Nucleus accumbens (tissue), 56 donors: ENCODE measurements at places on chromosomes 7 and 10.

GRCh38 chr7:90896458-90896857, 300.3 kb downstream of the CDK14 start:
- DNase-seq = no peak

DNA sequence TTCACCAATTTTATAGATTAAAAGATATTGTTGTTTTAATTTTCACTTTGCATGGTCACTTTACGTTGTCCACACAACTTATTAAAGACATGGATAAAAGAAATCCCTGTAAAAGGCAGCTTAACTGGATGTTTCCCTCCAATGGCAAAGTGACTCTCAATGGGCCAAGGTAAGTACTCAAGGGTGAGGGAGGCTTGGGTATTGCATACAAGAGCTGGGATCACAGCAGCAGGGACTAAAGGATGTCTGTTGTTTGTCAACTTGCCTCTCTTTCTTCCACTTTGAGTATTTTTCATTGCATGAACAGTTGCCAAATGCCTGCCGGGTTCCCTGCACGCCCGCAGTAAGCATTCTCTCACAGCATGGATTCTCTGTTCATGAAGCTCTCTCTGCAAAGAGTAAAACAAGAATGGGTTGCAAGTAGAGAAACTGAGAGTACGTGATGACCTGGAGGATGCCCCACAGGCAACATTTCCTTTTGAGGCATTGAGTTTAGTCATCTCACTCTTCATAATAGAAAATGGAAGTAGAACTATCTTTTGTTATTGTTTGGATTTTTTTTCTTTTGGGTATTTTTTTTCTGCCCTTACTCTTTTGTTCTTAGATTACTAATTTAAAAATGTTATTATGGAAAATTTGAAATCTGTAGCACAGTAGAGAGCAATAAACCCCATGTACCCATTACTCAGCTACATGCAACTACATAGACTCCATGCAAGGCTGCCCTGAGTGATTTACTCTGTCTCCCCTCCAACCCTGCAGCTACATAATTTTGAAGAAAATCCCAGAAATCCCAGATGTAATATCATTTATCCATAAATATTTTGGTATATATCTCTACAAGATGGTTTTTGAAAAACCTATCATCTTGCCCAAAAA, 26.3 kb downstream of the GPR141 start:
- no peak for DNase-seq

- DNase-seq = no peak
These were observed 42.3 kb downstream of the MINPP1 start for GRCh38 chr10:87546971-87547413.

DNA sequence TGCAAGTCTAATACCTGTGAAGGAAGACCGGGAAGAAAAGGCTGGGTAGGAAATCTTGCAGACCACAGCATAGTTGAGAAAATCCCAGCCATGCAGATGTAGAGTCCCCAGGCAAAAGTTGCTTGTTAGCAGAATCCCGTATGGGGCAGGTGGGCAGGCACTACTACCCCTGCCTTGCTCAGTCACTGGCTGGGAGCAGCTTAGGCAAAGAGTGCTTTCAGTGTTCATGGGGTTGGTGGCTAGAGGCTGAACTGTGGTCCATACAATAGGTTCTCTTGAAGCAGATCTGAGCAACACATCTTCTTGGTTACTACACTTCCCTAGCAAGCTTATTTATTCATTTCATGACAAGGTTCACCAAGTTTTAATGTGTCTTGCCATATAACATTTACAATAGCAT, 92.6 kb downstream of the AHCYL2 start:
- no peak for DNase-seq

- DNase-seq = no peak
These were observed 147.7 kb upstream of the NPVF start for GRCh38 chr7:25375805-25376600.

- DNase-seq = no peak
These were observed 22.6 kb downstream of the RNF216 start for GRCh38 chr7:5758753-5759335.

DNA sequence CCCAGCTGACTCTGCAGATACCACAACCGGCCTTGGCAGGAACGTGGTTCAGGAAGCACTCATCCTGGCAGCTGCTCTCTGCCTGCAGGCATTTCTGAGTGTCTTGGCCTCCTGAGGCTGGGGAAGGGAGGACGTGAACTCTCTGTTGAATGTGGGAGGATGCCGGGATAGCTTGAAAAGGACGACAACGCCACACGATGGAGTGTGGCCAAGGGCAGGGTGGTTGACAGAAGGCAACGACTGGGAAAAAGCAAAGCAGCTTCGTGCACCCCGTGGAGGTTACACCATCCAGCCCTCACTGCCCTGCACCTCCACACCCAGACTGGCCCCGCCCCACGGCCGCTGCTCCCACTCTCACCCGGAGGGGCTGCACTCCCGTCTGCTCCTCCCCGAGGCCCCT, 466.1 kb upstream of the FOXK1 start:
- no peak for DNase-seq

- DNase-seq = no peak
These were observed 501.1 kb downstream of the TNS3 start for GRCh38 chr7:47080816-47081215.

DNA sequence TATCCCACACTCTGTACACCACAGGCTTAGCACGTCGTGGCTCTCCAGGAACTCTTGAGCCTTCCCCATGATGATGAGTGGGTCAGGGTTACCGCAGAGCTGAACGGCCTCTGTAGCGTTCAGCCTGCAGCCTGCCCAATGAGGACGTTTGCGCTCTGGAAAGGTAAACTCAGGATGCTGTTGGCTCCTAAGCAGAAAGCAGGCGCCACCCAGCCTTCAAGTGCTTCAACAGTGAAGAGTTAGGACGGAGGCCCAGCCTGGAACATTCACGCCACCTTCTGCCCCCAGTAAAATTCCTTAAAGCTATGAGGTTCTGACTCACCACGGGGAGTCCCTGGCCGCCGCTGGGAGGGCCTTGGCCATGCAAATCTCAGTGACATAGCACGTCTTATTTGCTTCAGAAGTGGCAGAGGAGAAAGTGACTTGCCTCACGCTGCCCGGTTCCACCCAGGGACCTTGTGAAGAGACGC, 161.5 kb upstream of the SH2B2 start:
- no peak for DNase-seq

DNA sequence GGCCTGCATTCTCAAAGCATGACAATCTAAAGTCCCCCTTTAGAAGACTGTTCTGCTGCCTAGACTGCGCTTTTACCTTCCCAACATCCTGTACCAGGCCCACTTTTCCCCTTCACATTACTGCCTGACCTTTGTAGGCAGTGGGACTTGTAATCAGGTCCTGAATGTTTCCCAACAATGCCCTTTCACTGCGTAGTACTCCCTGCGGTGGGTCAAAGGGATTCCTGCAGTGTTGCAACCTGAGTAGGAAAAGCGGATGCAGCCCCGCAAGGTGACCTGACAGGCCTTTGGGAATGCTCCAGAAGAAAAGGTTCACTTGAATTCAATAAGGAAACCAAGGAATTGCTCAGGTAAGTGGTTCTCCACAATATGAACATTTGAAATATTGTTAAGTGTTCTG, 4.9 kb upstream of the TCAF1 start:
- DNase-seq = no peak

DNA sequence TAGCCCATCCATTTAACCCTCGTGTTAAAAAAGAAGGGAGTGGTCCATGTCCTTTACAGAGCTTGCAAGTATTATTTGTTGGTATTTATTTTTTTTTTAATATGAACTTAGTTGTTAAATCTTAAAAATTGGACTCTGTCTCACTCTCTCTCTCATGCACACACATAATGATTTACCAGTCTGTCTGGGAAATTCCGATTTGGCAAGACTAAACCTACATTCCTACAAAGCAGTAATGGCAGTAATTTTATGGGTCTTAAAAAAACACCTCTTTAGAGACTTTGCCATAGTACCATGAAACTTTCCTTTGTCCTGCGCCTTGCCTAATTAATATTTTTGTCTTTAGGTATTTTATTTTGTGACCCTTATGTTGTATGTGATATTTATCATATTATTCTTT, 239.5 kb upstream of the PPP1R3A start:
- DNase-seq = no peak

DNA sequence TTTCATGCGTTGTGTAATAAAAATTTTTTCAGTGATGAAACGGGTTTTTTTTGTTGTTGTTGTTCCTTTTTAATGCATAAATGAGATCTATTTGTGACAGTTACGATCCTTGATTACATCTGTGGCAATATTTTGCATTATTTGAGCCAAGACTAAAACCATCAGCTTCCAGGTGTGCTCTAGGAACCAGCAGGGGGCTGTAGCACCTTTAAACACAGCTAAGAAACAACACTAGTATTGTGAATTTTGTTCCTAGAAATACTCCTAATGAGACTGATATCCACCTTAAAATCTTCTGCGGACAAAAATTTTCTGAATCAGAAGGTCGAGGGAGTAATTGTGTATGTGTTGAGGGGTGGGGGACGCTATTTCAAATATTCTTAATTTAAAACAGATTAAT, 52.6 kb downstream of the FGFBP3 start:
- no peak for DNase-seq

- DNase-seq = no peak
These were observed 63.4 kb upstream of the PLA2G12B start for GRCh38 chr10:73017955-73018480.

- no peak for DNase-seq
These were observed 77.4 kb downstream of the PCLO start for GRCh38 chr7:83085299-83085698.

- DNase-seq = no peak
These were observed 5.9 kb downstream of the BORCS7 start for GRCh38 chr10:102859911-102860310.

DNA sequence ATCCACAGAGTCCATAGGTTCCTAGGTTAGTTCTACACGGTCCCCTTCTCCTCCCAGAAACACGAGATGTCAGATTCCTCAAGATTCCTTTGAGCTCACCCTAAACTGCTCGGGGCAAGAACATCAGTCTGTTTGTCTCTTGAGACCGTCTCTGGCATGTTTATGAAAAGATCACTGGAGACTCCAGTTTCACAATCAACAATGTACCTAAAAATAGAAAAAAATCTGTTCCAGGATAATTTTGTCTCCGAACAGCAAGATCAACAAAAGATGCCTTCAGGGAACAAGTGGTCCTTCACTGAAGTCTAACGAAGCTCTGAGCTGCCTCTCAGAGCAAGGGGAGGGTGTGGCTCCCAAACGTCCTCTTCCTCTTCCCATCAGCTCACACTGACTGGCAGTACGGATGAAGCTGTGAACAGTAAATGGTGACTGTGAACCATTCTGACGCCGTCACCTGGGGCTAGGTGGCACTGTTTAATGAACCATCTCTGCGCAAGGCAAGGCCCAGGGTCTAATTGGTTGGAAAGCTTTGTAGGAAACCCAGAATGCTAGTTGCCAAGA, 156.2 kb upstream of the LYZL1 start:
- DNase-seq = no peak

DNA sequence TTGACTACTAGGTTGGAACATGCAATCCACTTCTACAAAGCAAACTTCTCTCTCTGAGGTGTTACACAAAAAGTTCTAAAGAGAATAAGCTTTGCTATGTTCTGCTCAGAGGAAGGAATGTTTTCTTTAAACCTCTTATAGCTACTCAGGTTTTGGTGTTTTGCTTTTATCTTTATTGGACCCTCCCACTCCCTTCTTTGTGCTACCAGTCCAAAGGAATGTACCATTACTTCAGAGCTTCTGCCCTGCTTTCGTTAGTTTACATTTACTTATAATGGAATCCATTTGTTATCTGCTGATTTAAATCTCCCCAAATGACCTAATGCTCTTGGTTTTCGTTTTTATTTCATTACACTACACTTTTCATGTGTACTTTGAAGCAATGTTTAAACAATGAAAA, 154.9 kb downstream of the ATE1 start:
- DNase-seq = no peak

DNA sequence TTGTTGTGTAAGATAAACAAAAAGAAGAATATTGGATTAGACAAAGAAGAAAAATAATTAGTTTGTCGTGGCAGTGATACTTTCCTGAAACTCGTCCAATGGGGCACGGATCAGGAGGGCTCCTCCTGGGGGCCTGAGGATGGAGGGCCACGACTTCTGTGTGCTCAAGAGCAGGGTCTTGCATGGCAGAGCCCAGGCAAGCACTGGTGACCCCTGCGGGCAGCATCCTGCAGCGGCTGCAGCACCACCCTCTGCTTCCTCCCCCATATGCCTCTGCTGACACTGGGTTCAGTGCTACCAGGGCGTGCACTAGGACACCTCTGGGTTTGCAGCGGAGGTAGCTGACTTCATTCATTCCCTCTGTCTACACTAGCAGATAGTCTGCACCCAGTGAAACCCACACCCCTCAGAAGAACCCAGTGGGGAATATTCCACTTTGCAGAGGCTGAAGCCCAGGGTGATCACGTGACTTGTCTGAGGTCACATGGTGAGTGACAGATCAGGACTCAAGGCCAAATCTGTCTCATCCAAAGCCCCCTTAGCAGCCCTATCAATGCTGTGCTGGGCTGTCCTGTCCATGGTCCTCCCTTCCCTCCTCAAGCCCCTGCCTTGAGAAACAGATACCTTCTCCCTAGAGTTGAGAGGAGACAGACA, 375.5 kb downstream of the TCERG1L start:
- no peak for DNase-seq

GRCh38 chr7:3578399-3578798, 277.3 kb downstream of the SDK1 start:
- no peak for DNase-seq

GRCh38 chr7:103902917-103903316, 86.5 kb downstream of the RELN start:
- no peak for DNase-seq

DNA sequence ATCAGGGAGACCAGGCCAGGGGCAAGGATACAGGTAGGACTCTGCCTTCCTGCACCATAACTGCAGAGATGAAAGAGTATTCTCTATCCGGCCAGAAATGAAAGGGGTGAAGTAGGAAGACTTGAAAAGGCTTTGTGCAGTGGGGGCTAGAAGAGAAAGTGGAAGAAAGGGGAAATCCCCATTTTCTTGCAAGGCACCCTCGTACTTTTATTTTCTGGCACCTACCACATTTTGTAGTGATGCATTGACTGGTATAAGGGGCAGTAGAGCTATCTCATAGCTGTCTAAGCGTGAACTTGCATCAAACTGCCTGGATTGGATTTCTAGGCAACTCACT, 752 bp upstream of the CAMK2G start:
- no peak for DNase-seq

DNA sequence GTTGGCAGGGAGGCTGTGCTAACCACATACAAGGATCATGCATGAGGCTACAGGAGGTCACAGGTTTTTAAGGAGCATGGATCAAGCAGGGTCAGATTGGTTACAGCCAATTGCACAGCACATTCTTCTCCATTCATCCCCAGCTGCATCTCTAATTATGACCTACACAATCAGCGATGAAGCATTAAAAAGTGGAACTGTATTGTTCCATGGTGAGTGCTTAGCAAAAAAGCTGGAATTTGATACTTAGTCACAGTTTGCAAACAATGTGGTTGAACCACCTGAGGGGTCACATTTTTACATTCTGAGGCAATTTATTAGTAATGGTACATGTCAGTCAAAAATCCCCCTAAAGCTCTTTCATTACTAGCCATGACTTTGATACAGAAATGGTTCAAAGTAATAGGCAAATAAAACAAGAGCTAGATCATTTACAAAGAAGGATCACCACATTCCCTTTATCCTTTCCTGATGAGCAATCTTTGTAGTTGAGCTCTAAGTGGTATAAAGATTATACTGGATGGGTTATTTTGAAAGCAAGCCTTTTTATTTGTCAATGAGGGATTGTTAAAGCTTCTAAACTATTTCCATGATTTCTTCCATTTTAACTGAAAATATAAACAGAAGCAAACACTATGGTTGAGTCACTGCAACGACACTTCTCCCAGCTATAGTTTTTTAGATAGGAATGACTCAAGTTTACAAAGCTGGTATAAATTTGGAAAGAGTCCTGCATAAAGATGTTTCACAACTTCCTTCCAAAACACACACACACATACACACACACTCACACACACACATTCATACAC, 217.8 kb upstream of the SEMA3A start:
- DNase-seq = no peak

- no peak for DNase-seq
These were observed 658.2 kb upstream of the MKI67 start for GRCh38 chr10:128784444-128784843.
